ENCODE measurements at places on chromosomes 1 and 21. TPM values are rescaled to one million over a fixed set of nuclear protein-coding genes. Genes with fewer than 3 reads are reported as not detected.

Gene SH2D2A
- not detected for total RNA-seq

Gene A3GALT2
- total RNA-seq, result 0.35 TPM

Gene SPOCD1
- total RNA-seq, result 0.44 TPM

Gene CHIT1
- not detected for total RNA-seq

Gene FOXD2
- total RNA-seq, result 1.5 TPM

GRCh38 chr1:2479618-2480017 is 3.5 kb downstream of the PLCH2 start:
- no peak for DNase-seq

GRCh38 chr1:205480349-205480985 is 24.0 kb upstream of the CDK18 start:
- DNase-seq, result no peak

DNA sequence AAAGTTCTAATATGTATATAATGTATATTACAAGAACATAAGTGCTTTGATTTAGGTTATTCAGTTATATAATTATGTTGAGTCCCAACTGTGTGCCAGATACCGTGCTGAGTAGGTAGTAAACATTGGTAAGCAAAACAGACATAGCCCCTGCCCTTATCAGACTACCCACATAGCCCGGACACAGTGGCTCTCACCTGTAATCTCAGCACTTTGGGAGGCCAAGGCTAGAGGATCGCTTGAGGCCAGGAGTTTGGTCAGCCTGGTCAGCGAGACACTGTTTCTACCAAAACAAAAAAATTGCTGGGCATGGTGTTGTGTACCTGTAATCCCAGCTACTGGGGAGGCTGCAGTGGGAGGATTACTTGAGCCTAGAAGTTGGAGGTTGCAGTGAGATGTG is 30.7 kb downstream of the RNF11 start:
- DNase-seq, result peak; percentile 44

DNA sequence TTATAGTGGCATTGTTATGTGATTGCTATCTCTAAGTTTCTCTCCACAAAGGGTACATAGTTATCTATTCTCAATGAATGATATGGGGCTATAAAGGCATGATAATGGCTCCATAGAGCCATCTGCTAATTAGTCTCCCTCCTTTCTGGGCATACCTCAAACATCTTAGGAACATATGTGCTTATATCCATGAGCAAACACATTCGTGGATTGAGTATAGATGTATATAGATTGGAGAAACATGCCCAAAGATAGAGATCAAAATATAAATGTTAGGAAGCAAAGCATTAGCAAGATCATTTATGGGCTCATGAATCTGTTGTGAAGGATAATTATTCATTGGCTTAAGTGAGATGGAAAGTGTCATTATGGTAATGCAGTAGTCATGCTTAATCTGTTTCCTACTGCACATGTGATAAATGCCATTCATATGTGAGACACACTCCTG is 155.8 kb upstream of the UBE2U start:
- no peak for DNase-seq

- no peak for DNase-seq
Observed at GRCh38 chr1:45892068-45892785, 88.8 kb downstream of the MAST2 start.

GRCh38 chr1:87115317-87115890 is 201.0 kb downstream of the HS2ST1 start:
- no peak for DNase-seq
